ENCODE measurements at places on chromosomes 1 and 21.

- DNase-seq: no peak
Measured at GRCh38 chr1:183804916-183805841, at the start of gene RGL1. TSS of gene RGL1 (plus strand) at chr1:183805120. CDS start at chr1:183805298, 178 bp downstream.

DNA sequence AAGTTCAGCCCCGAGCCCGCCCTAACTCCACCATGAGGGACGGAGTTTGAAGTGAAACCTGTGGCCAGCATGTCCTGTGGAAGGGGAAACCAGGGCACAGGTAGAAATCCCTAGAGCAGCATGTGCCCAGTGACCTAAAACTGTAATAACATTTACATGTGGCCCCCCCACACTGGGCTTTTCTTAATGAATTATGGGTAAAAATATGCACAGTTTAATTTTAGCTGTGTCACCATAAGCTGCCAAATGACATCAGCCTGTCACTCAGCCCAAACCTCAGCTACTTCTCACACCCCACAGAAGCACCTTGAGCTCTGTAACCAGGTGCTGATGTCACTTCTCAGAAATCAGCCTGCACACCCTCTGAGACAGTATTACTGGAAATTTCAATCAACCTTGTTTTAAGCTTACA is 50.0 kb upstream of the SLC19A1 start:
- no peak for DNase-seq

DNA sequence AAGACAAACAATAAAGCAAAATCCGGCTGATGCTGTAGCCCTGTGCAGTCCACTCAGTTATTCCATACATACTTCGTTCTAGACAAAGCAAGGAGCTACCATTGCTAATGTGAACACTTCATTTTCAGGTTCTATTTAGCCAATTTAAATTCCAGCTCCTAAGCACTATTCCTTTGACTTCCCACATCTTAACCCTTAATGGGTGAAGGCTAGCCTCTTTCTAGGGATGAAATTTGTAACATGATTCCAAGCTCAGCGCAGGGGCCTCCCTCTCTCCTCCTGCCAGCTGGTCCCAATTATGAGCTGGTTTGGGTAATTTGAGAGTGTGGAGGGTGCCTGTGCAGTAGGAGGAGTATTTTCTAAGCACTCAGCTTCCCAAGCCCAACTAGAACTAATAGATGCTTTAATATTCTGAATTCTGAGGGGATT is 53.9 kb upstream of the PTGFRN start:
- no peak for DNase-seq

DNA sequence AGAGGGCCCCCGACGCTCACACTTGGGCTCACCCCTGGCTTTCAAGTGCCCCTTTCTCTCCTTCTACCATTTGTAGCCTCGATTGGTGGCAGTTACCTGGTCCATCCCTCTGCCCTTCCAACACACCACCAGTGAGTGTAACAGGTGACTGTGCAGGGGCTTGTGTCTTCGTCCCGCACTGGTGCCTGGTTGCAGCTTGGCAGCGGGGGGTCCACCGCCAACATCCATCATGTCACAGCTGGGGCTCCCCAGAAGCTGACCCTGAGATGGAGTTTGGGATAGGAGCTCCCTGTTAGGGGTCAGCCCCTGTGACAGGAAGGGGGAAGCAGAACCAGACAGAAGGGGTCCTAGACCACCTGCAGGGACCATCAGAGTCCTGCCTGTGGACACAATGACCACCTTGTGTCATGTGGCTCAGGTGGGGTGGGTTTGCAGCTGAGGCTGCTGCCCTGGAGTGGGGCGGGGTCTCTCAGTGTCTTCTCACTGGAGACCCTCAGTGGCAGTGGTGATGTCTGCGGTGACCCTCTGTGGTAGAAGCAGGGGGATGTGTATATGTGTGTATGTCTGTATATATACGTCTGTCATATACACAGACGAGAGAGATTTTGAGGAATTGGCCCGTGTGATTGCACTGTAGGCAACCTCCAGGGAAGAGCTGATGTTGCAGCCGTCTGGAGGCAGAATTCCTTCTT is 3.6 kb upstream of the CALML6 start:
- DNase-seq: no peak

DNA sequence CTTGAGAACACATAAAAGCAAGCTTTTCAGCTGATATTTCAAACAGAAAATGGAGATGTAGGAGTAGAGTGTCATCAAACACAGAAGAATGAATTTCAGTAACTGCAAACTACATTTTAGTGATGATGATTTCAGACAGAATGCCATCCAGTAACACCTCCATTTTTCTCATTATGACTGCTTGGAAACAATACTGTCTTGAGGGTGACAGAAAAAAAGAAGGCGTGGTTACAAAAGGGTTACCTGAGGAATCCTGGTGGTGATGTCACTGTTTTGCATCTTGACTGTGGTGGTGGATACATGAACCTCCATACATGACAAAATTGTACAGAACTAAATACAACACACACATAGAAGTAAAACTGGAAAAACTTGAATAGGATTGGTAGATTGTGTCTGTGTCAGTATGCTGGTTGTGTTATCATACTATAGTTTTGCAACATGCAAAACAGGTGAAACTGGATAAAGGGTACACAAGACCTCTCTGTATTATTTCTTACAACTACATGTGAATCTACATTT is 375.9 kb downstream of the PTBP2 start:
- no peak for DNase-seq

DNA sequence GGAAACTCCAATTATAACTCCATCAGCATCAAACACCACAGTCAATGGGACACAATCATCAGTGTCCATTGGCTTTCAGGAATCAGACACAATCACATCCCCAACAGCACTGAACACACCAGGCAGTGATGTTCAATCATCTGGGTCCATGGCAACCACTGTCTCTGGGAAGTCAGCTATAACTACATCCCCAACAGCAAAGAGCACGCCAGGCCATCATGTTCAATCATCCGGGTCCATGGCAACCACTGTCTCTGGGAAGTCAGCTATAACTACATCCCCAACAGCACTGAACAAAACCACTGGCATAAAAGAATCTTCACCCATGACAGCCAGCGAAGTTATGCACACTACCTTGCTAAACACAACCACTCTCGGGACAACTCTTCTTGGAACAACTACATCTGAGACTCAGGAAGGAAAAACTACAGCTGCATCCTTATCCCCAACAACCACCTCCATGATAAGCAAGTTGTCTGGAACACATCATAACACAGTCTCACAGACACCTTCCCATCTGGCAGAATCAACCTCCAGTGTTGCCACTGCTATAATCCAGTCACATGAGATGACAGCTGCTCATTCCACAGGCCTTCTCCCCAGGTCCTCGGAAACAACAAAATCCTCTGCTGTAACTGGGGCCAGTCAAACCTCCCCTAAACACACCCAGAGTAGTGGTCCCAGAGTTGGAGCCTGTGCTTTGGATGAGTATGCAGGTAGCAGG is 19.9 kb downstream of the CATSPER4 start:
- DNase-seq: no peak
